WTC11 (cell line): ENCODE measurements at places on chromosomes 7 and 10. TPM values are rescaled to one million over a fixed set of nuclear protein-coding genes. Genes with fewer than 3 reads are reported as not detected.

Gene ABHD11
- total RNA-seq = 23.8 to 27.6 TPM (median 26.5 TPM) in 3 replicates

Gene ZPBP
- total RNA-seq = not detected in 3 replicates

GRCh38 chr7:37550426-37550825 is 101.8 kb upstream of the ELMO1 start:
- no peaks in the 10 kb centered on the region for H3K36me3 ChIP-seq
- H3K4me3 ChIP-seq = no peak overlapping the region
- H3K4me1 ChIP-seq = peaks cover 31% of the 10 kb centered on the region
- DNase-seq = no peak
- no peak overlapping the region for H3K27ac ChIP-seq
- H3K27me3 ChIP-seq = no peaks in the 10 kb centered on the region; the same call in 1 of the 2 replicates

GRCh38 chr7:45190406-45191165 is 33.0 kb downstream of the RAMP3 start:
- H3K36me3 ChIP-seq = no peaks in the 10 kb centered on the region
- no peak overlapping the region for H3K4me3 ChIP-seq
- H3K27ac ChIP-seq = no peak overlapping the region
- peaks cover 2% of the 10 kb centered on the region; the same call in 1 of the 2 replicates for H3K27me3 ChIP-seq
- DNase-seq = no peak
- no peaks in the 10 kb centered on the region for H3K4me1 ChIP-seq

- peaks cover 14% of the 10 kb centered on the region for H3K27me3 ChIP-seq
- no peak for DNase-seq
- no peak overlapping the region for H3K4me3 ChIP-seq
- H3K4me1 ChIP-seq = peaks cover 15% of the 10 kb centered on the region
- no peaks in the 10 kb centered on the region for H3K36me3 ChIP-seq
Measured at GRCh38 chr10:23157239-23157681, 34.9 kb upstream of the PTF1A start.

- no peaks in the 10 kb centered on the region for H3K27me3 ChIP-seq
- DNase-seq = no peak
- H3K36me3 ChIP-seq = peaks cover 28% of the 10 kb centered on the region
- peaks cover 4% of the 10 kb centered on the region; the same call in 1 of the 2 replicates for H3K4me1 ChIP-seq
- no peak overlapping the region for H3K4me3 ChIP-seq
- H3K27ac ChIP-seq = peak overlapping the region; percentile 61
Measured at GRCh38 chr7:44824894-44825526, 22.9 kb downstream of the H2AZ2 start.

DNA sequence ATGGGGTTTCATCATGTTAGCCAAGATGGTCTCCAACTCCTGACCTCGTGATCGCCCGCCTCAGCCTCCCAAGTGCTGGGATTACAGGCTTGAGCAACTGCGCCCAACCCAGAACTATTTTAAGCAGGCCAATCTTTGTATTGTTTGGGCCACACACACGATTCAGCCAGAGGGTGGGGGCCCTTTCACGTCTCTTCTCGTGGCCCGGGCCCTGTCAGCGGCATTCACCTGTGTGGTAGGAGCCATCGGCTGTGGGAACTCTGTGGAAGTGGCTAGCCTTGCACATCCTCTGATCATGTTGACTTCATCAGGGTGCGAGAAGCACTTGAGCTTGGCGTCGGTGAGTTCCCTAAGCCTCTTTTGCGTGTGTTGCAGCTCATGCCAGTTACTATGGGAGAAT is 16.9 kb downstream of the SUN1 start:
- no peak for DNase-seq
- H3K4me3 ChIP-seq = no peak overlapping the region
- H3K27ac ChIP-seq = no peak overlapping the region
- no peaks in the 10 kb centered on the region for H3K27me3 ChIP-seq
- H3K4me1 ChIP-seq = no peaks in the 10 kb centered on the region
- H3K36me3 ChIP-seq = peaks cover 74% of the 10 kb centered on the region

- H3K27ac ChIP-seq = no peak overlapping the region
- DNase-seq = no peak
- no peak overlapping the region for H3K4me3 ChIP-seq
- peaks cover 5% of the 10 kb centered on the region; the same call in 1 of the 2 replicates for H3K36me3 ChIP-seq
- H3K4me1 ChIP-seq = no peaks in the 10 kb centered on the region
Measured at GRCh38 chr10:130198651-130199050, 62.5 kb downstream of the GLRX3 start.

DNA sequence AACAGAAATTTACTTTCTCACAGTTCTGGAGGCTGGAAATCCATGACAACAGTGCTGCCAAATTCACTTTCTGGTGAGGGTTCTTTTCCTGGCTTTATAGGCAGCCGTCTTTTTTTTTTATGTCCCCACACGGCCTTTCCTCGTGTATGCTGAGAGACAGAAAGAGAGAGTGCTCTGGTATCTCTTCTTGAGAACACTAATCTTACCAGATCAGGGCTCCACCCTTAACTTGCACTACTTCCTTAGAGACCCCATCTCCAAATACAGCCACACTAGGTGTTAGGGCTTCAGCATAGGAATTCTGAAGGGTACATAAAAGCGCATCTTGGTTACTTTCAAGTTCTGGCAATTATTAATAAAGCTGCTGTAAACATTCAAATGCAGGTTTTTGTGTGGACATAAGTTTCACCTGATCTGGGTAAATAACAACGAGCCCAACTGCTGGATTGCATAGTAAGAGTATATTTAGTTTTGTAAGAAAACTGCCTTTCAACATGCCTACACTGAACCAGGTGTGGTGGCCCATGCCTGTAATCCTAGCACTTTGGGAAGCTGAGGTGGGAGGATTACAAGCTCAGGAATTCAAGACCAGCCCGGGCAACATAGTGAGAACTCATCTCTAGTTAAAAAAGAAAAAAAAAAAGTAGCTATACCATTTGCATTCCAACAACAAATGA is 8.2 kb upstream of the C1GALT1 start:
- peaks cover 11% of the 10 kb centered on the region; the same call in 1 of the 2 replicates for H3K36me3 ChIP-seq
- peaks cover 33% of the 10 kb centered on the region for H3K4me1 ChIP-seq
- no peak overlapping the region for H3K27ac ChIP-seq
- DNase-seq = no peak
- H3K4me3 ChIP-seq = no peak overlapping the region
